Renal cortical epithelial cell (primary cell): ENCODE measurements at places on chromosomes 7 and 10.
A peak's percentile ranks its signal among the peaks of the same experiment; 100 is the strongest.

DNA sequence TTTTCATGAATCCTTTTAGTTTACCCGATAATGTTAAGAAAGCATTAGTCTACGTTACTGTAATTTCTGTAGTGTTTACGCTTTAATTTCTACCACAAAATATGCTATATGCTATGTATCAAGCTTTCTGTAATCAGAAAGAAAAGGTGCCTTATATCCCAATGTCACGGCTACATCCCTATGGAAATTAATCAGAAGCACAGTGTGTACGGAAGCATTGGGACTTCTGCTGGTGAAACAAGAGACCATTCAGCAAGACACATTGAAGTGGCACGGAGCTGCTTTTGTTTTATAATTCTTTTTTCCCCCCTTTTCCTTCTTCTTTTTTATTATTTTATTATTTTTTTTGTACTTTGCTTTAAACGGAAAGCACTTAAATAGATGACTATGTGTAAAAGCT, 31.2 kb upstream of the SH2B2 start:
- no peak for DNase-seq

DNA sequence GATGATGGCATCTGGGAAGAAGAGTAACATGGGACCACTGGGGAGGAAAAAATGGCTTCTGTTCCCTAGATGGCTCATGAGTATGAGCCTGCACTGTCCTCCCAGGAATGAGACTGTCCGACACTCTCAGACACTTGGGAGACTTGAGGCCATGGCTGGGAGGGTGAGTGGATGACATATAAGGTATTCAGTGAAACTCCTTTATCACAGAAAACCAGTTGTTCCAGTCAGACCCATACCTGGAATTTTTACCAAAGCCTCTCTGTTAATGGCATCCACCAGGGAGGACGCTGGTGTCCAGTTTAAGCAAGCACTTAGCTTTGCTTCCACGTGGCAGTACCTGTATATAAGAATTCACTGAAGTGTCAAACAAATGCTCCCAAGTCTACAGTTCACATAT, 116.7 kb upstream of the C10orf90 start:
- no peak for DNase-seq

DNA sequence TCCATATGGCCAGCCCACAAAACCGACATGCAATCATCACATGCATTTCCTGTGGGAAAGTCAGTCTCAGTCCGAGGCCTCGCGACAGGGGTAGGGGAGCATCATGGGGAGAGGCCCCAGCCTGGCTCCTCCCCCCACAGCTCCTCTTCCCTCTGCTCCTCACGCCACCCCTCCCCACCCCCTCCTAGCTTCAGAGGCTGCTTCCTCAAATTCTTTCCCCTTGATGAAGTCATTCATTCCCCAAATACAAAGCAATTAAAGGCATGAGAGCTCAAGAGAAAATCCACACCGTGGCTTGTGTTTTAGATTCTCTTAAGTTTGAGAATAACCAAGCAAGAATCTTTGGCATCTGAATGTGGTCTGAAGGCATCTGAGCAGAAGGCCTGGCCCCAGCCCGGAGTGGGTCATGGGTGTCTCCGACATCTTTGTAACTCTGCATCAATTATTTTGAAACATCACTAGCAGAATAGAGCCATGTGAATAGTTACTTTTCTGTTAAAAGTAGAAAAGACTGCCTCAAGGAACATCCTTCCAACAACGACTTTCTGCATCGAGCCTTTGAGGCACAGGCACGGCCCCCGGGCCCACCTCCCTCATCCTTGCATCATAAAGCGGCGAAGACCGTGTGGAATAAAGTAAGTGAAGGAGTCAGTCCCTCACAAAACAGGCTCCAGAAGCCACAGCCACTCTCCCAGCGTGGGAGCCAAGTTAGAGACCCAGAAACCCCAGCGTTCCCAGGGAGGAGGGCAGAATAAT, 90.9 kb downstream of the DIP2C start:
- peak; percentile 98 for DNase-seq

GRCh38 chr10:108250936-108251620, 1086.6 kb upstream of the SORCS1 start:
- DNase-seq = no peak

DNA sequence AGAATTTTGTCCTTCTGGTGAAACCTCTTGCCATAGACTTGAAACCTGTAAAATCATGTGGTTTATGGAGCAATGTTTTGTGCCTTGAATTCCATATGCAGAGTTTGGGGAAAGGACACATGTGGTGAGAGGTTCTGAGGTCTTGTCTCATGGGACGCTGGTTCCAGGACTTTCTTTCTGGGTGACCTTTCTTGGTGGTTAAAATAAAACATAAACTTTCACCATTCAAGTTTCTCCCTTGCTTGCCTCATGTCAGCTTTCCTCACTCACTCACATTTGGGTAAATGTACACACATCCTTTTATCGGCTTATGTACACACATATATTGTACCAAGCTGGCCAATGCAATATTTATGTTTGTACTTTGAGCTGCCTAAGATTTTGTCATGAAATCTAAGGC, 144.9 kb upstream of the CELF2 start:
- no peak for DNase-seq

GRCh38 chr7:50274361-50274760, 30.2 kb upstream of the IKZF1 start:
- DNase-seq = no peak

DNA sequence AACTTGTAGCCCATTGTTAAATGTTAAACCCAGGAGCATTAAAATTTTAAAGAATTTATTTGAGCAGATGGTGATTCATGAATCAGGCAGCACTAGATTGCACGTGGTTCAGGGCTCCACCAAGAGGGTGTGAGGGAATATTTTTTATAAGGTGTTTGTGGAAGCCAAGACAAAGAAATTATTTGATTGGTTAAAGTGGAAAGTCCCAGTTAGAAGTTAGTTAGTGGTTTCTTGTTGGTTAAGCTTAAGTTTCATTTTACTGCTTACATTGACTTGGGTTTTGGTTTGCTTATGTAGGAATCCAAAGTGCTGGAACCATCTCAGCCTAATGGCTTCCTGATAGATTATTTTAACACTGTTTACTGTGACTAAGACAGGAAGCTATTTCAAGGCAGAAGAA, 906.2 kb downstream of the LRMDA start:
- DNase-seq = peak; percentile 88

DNA sequence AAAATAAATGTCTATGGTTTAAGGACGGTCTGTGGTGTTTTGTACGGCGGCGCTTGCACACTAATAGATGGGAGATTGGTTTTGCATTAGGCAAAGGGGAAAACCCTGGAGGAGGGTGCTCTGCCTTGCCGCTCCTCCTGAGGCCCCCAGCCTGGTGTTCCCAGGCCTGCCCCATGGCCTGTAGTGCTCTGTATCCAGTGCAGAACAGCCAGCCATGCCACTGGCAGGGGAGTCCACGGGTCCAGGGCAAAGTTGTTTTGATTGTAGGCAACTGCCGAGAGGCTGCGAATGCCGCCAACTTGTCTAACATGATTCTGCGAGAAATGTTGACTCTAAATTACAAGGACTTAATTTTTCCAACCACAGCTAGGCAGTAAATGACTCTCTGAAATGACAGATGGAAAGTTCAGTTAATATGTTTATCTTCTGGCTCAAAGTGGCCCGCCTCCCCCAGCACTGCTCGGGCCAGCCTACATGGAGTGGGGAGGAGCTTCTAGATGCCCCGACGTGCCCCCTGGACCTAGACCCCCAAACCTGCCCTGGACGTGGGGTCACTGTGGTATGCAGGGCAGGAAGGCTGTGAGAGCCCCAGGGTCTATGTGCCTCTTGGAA, 104.6 kb upstream of the GDF10 start:
- DNase-seq = no peak

DNA sequence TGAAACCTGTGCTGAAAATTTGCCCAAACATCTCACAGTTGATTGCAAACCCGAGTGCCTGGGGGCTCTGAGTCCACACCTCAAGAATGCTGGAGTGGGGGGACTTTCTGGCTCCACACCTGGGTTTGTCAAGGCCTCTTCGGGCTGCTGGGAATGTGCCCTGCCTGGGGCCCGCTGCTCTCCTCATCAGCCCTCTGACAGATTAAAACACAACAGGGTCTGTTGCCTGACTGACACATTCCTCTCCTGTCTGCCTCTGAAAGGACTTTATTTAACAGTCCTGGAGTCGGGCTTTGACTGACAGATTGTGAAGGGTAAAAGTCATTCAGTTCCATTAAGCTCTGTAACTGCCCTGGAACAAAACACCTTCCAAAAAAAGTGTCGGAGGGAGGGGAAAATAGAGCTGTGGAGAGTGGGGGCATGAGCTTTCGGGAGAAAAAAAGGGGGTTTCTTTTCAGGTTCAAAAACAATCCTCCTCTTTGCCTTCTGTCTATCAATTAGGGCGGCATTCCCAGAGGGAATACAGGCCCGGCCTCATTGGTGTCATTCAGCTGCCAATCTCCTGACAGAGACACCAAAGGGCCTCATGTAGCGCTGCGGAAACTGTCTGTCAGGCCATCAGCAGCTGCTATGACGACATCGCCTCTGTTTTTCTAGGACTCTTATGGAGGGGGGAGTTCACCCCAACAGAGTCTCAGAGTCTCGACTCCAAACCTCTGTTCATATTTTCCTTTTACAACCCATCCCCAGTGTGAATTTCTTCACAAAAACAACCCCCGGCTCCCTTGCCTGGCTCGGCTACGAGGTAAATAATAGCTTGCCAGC, 398.8 kb upstream of the NFE2L3 start:
- DNase-seq = peak; percentile 84

DNA sequence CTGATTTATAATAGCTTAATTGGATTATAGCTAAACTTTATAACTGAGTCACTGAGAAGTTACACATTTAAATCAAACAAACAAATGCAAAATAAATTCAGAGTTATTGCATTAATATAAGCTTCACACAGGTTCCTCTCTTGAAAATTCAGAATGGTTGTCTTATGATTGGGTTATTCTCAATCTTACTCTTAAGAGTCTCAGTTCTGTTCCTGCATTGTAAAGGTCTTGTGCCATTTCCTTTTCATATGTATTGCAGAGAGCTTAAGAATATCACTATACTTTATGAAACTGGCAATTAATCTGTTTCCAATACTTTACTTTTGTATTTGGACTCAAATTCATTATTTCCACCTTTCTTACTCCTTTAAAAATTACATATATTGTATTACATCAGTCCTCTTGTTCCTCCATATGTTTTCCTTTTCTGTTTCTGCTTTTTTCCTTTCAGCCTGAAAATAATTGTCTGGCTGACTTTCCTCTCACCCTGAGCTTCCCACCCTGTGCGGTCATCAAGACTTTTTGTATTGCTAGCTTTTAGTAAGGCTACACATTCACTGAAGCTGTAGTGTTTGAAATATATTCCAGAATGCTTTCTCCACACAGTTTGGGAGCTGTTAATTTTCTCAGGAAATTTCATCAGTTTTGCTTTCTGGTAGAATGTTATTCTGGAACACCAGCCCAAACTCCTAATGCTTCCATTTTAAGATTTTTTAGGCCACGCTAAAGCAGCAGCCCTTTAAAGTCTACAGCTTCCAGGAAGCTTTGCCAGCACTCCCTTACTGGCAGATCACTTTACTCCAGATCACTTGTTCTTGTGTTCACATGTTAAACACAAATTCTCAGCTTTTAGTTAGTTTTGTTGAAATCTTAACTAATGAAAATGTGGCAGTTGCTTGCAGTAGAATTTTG, 139.4 kb downstream of the KCND2 start:
- DNase-seq = no peak

GRCh38 chr7:68107261-68107660, 1110.6 kb downstream of the TYW1 start:
- no peak for DNase-seq

- no peak for DNase-seq
Observed at GRCh38 chr7:105209870-105210269, 178.9 kb downstream of the SRPK2 start.

- DNase-seq = no peak
Observed at GRCh38 chr7:27958933-27959548, 219.1 kb downstream of the TAX1BP1 start.

DNA sequence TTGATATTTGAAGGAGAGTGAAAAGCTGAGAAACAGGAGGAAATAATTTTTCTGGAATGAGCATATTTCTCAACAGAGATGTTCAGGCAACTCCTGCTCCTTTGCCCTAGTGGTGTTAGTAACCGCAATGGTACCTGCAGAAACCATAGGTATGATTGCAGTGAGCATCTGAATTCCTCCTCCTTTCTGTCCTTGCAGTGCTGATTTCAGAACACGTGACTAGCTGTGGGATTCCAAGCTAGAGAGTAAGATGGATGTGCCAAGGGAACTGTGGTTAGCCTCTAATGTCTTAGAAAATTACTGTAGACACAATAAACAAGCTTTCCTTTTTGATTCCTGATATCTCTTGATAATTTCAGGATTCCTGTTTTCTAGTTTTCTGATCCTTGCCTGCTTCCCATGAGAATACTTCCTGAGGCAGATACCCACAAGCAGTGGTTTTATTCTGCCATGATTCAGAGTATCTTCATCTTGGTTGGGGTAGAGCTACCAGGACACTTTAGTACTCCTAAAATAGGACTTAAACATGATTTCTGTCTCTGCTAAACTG, 27.5 kb downstream of the LRGUK start:
- DNase-seq = peak; percentile 73

GRCh38 chr7:10637991-10638390, 335.7 kb upstream of the PHF14 start:
- no peak for DNase-seq

GRCh38 chr10:44993922-44994751, 6.6 kb upstream of the ZNF22 start:
- no peak for DNase-seq

GRCh38 chr10:122338609-122339441, 35.7 kb upstream of the PLEKHA1 start:
- DNase-seq = no peak
